GM18507 (cell line): ENCODE measurements at places on chromosomes 1 and 21.

DNA sequence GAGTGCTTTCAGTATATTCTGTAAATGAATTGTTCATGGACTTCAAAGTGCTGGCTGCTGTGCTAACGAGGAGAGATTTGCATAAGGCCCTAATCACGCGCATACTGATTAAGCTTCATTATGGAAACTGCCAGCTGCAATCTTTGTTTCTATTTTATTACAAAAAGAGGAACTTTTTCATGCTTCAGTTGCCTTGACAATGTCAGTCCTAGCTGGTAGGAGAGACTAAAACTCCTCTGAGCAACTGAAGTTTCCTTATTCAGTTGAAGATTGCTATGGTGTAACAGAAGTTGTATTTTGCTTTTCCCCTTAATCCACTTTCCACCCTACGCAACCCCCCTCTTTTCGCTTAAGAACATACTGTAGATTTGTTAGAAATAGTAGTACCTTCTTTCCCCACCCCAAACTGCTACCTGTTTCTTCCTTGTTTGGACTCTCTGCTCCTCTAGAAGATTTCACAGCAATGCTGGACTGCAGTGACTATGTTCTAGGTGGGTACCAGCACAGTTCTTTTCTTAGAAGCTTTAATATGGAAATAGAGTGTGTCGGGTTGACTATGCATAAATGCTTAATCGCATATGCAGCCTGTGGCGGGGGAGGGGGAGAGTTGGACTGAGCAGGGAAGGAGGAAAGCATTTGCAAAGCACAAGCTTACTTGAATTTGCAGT lies 108.3 kb downstream of the POU2F1 start:
- peak; percentile 14 for DNase-seq

DNA sequence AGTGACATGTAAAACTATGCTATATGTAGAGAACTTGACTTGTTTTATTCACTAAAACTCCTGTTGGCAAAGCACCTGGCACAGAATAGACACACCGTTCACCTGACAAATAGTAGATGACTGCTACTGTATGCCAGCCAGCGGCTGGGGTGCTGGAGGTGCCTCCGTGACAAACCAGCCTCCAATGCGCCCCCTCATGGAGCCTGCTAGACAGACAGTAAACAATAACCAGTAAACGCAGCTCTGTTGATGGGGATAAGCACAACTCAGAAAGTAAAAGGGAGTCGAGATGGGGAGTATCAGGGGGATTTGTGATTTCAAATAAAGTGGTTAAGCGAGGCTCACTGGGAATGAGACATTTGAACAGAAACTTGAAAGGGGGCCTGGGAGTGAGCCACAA lies 107.2 kb downstream of the PRDM2 start:
- DNase-seq: peak; percentile 29

DNA sequence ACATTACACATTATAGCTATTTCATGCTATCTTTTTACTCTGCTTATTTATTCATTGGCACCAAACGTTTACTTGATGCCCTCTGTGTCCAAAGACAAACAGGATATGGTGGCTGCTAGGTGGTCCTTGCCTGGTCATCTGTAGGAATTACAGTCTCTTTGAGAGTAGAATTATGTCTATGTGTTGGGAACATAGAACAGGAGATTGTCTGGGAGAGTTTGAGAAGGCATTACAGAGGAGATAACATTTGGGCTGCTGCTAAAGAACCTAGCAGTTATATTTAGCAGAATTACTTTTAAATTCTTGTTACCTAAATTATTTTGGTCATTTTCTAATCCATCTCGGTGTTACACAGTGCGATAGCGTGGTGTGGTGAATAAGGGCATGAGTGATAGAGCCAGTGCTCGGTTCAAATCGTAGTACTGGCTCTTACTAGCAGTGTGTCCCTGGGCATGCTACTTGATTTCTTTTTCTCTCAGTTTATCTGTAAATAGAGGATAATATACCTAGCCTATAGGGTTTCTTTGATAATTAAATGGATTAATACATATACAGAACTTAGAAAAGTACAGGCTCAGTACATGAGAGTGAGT lies 20.5 kb downstream of the RRP15 start:
- DNase-seq: no peak

DNA sequence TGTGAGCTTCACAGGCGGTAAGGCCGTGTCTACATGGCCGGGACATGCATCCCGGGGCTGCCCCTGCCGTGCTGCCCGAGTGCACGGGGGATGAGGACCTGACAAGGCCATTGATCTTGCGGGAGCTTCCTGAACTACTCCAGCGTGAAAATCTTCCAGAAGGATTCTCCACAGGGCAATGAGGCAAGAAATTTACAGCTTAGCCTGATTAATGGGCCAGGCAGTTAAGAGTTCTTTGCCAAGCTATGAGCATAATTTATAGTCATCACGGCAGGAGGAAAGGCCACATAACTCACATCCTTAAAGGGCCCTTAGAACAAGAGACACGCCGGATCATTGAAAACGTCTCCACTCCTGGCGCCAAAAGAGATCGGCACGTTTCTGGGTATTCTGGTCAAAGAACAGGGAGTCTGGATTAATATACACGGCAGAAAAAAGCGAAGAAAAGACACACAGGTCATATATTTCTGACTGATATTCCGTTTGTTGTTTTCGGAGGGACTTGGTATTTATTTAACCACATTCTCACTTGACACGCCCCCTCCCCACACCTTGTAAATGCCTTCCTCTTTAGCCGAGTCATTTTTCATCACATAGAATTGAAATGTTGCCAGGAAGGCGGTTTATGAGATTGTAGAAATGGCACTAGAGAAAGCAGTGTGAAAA lies 180.5 kb downstream of the DYRK1A start:
- no peak for DNase-seq

DNA sequence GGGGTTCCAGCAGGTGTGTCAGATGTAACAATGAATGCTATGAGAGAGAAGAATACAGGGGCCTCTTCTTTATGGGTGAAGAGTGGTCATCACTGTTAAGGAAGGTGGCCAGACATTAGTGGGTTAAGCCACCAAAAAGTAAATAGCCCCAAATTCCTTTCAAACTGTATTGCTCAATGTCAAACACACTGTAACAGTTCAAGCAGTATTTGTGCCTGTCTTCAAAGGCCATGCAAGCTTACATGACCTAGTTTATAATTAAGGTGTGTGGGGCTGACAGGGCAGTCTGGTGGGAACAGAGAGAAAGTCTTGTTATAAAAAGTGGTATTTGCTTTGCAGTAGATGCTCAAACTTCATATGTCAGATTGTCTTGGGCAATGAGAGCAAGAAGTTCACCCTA lies 18.5 kb downstream of the CHIT1 start:
- no peak for DNase-seq

GRCh38 chr1:228037401-228038386 lies 30.9 kb downstream of the WNT3A start:
- DNase-seq: peak; percentile 51

- DNase-seq: no peak
Observed at GRCh38 chr1:6866825-6867224, 81.6 kb downstream of the CAMTA1 start.

DNA sequence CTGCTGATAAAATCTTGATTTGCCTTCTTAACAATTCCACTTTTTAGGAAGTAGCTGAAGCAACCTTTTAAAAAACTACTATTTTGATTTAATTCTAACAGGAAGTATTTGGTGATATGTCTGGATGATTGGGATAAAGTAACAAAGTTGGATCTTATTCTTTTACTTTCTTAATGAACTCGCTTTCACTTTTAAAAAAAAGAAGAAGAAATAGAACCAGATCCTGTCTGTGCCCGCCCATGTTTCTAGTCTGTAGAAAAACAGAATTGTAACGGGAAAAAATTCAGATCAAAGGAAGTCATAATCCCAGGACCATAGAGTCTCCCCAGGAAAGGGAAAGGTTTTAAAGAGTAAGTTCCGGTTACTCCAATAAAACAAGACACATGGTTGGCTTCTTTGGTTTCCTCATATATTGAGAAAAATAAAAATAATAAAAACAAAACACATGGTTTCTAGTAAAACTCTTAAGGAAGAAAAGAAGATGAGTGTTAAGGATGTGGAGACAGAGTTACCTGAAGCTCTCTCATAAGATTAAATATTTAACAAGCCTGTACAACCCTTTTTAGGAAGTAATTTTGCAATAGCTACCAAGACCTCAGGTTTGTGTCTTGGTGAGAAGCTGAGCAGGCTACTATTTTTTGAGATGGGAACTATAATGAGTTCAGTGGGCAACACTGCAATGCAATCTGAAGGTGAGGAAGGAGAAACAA lies 4.9 kb downstream of the CD48 start:
- DNase-seq: no peak

DNA sequence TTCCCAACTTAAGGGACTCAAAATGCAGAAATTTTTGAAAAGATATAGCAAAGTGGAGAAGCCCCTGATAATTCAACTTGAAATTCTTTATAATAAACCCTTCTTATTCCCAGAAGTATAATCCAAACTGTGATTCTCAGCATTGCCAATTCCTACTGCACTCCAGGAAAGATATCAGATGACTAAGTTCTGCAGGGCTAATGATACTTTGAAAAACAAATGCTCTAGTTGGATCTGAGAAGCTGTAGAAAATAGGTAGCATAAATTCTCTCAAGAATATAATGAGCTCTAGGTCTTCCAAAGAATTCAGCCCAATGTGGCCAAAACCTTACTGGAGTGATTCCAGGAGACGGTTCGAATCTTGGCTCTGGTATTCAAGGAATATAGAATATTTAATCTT lies 294.0 kb upstream of the PTBP2 start:
- no peak for DNase-seq

DNA sequence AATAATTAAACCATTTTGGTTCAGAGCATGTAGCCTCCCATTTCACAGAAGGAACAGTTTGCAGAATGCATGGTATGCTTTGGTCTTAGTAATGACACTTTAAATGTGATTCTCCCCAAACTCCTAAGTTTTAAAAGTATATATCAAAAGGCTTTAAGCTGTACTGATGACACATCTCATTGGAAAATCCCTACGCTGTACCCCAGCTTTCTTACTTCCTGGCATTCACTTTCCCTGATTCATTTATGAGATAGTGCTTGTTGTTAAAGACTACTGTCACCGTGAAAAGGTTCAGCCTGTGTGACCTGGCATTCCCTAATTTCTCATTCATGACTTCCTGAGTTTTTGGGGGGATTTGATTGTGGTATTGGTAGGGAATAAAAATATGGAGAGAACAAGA lies 53.4 kb downstream of the MPZL1 start:
- DNase-seq: no peak

- peak; percentile 81 for DNase-seq
Observed at GRCh38 chr21:36297938-36298572, 21.9 kb upstream of the MORC3 start.

- DNase-seq: no peak
Observed at GRCh38 chr1:54144366-54144765, 8.4 kb downstream of the CDCP2 start.

GRCh38 chr1:91919962-91920361 lies 29.2 kb upstream of the BRDT start:
- no peak for DNase-seq

- no peak for DNase-seq
Observed at GRCh38 chr1:218495931-218496330, 150.8 kb downstream of the TGFB2 start.

DNA sequence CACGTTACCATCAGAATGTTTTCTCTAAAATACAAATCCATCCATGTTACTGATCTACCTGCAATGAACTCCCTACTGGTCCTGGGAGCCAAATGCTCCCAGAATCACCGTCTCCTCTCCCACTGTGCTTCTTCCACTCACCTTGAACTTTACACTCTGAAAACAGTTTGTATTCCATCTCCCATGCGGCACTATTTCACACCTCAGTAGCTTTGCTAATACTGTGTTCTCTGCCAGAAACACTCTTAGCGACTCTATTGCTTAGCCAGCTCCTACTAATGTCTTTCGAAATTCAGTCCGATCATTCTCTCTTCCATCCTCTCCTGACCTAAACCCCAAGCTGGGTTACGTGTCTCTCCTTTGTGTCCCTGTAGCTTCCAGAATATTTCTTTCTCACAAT lies 284.4 kb upstream of the DUSP10 start:
- DNase-seq: no peak

- no peak for DNase-seq
Observed at GRCh38 chr1:247335882-247336281, 4.2 kb upstream of the ZNF496 start.

GRCh38 chr1:236484310-236484971 lies 39.3 kb upstream of the LGALS8 start:
- no peak for DNase-seq

GRCh38 chr1:92691925-92692324 lies 93.0 kb downstream of the EVI5 start:
- DNase-seq: no peak

DNA sequence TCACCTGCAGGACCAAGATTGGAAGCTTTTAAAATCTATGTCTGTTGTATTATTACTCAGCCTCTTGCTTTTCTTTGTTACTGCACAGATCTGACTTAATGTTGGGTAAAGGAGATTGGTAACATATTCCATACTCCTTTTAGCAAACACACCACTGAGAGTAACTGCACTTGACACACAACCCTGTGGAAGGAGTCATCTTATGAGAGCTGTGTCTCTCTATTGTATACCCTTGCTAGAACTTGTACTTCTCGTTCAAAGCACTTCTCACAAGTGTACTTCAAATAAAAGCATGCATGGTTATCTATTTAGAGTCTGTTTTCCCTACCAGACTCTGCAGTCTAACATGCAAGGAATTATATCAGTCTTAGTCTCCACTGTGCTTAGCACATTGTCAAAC lies 813.4 kb downstream of the ADGRL2 start:
- DNase-seq: no peak

DNA sequence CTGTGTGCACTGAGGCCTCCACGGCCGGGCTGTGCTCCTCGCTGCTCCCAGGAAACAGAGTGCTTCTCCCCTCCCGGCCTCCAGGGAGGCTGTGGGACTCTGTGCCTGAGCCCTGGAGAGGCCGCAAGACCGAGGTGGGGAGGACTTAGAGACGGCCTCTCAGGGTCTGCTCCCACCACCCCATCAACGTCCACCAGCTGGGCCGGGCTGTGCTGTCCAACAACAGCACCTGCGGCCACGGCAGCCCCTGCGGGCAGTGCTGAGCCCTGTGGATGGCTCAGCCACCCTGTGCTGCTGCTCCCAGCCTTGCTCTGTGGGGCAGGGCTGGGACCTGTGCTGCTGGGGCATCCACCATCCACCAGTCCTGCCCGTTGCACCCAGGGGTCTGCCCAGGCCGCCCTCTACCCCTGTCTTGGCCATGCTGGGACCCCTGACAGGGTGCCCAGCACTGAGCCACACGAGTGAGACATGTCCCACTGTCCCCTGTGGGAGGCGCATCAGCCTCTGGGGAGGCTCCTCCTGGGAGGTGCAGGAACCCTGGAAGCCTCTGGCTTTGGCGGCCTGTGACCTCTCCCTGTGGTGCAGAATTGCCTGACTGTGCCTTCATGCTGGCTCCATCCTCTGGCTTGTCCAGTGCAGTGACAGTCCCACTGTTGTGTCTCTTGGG lies 31.2 kb upstream of the LRRC3 start:
- DNase-seq: no peak
